M059J (cell line): ENCODE measurements at places on chromosomes 13 and 19. TPM values are rescaled to one million over a fixed set of nuclear protein-coding genes. Genes with fewer than 3 reads are reported as not detected.

FXYD1 gene
- total RNA-seq = not detected in 2 replicates

GRCh38 chr19:13764821-13765394, 586 bp downstream of the MRI1 start:
- peak; percentile 29 for DNase-seq

INSR gene
- total RNA-seq = 0.37 and 1.6 TPM in 2 replicates

- DNase-seq = no peak
Observed at GRCh38 chr19:58035863-58036262, 2.0 kb downstream of the ZSCAN1 start.

LYL1 gene
- not detected in 2 replicates for total RNA-seq

- peak; percentile 58 for DNase-seq
Observed at GRCh38 chr19:33785795-33786194, 10.9 kb upstream of the KCTD15 start.

GRCh38 chr19:30374865-30375552, 2.8 kb downstream of the ZNF536 start:
- no peak for DNase-seq

DNA sequence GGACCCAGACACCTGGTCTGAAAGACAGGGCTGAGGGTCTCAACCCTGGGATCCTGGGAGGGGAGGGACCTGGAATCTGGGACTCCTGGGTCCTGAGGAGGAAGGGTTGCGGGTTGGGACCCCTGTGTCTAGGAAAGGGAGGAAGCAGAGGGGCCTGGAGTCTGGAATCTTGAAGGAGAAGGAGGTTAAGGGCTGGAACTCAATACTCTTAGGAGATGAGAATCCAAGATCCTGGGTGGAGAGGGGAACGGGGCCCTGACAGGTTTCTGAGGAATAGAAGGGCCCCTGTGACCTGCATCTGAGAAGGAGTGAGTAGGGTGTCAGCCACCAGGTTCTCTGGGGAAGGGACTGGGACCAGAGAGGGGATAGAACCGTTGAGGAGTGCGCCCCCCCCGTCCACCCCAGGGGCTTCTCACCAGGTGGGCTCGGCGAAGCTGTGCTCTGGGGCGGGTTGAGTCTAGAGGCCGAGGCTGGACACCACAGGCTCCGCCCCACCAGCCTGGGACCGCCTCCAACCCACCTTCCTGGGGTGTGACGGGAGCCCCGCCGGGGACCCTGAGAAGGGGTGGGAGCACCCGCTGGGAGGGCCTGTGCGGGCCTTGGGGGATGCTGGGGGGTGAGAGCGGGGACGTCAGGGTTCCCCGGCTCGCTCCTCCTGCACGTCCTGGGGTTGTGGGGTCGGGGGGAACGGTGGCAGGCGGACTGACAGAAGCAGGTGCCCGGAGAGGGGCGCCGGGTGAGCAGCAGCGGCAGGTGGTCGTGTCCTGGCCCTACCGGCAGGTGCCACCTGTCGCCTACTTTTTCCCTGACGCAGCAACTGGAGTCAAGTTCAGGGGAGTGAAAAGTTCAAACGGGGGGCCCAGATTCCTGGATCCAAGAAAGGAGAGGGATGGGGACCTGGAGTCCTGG, at the start of gene MAMSTR:
Gene MAMSTR (minus strand): TSS at position 463 of the 909 bp plus-strand sequence. CDS start 694 bp downstream, outside the sequence.
- no peak for DNase-seq

DNA sequence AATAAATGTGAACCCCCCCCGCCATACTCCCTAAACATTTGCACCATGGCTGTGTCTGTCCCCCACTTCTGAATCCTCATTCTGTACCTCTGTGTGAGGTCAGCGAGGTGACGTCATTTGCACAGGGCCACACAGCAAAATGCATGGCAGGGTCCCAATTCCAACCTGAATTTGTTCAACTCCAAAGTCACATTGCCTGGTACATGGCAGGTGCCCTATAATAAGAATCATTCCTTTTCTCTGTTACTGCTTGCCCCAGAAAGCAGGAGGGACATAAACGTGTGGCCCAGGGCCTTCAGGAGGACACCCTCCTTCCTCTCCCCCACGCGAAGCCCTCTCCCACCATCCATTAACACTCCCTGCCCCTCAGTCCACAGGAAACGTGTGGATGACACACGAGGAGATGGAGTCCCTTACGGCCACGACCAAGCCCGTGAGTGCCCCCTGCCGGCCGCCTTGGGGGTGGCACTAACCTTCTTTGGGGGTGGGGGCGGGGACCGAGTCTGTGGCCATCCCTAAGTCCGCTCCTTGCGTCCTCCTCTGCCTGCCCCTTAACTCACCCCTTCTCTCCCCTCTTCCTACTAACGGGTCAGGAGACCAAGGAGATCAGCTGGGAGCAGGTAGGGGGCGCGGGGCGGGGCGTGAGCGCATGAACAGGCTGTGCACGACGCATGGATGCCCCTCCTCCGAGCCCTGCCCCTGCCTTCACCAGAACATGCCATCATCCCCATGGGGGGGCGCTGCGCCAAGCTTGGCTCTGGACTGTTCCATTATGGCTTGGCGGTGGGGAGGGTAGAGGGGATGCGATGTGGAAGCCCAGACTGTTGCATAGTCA, 9.4 kb downstream of the HRC start:
- peak; percentile 45 for DNase-seq

ZNF649 gene
- total RNA-seq = 5.0 and 5.2 TPM in 2 replicates

GRCh38 chr19:21460686-21461085, 44.7 kb upstream of the ZNF429 start:
- no peak for DNase-seq

CDC42EP5 gene
- 0.25 TPM in 1 of 2 replicates, not detected in the other for total RNA-seq

- DNase-seq = no peak
Observed at GRCh38 chr13:20666948-20667347, 36.6 kb upstream of the IL17D start.

SYCN gene
- total RNA-seq = not detected in 2 replicates

GRCh38 chr19:4425537-4425936, 23.1 kb downstream of the CHAF1A start:
- DNase-seq = no peak

SIGLEC8 gene
- total RNA-seq = not detected in 2 replicates

- no peak for DNase-seq
Observed at GRCh38 chr13:28268800-28269223, 130.5 kb downstream of the PAN3 start.

CD320 gene
- 207 and 214 TPM in 2 replicates for total RNA-seq

ZNF835 gene
- 0.49 and 0.71 TPM in 2 replicates for total RNA-seq

CASP14 gene
- not detected in 2 replicates for total RNA-seq

C19orf18 gene
- total RNA-seq = not detected in 2 replicates

PPP5C gene
- 33.6 and 58.5 TPM in 2 replicates for total RNA-seq

GRCh38 chr19:53892981-53893325, 11.0 kb downstream of the PRKCG start:
- peak; percentile 49 for DNase-seq

GRCh38 chr19:30679153-30679702, 307.0 kb downstream of the ZNF536 start:
- DNase-seq = no peak

DNA sequence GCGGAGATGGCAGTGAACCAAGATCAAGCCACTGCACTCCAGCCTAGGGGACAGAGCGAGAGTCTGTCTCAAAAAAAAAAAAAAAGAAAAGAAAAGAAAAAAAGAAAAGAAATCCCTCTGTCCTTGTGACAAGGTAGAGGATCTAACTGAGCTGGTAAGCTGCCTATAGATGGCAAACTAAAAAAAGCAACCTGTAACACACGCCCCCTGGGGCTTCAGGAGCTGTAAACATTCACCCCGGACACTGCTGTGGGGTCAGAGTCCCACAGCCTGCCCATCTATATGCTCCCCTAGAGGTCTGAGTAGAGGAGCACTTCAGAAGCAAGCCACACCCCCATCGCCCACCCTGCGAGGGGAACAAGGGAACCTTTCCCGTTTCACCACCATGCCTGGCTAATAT, 4.3 kb upstream of the PGPEP1 start:
- DNase-seq = no peak

DNA sequence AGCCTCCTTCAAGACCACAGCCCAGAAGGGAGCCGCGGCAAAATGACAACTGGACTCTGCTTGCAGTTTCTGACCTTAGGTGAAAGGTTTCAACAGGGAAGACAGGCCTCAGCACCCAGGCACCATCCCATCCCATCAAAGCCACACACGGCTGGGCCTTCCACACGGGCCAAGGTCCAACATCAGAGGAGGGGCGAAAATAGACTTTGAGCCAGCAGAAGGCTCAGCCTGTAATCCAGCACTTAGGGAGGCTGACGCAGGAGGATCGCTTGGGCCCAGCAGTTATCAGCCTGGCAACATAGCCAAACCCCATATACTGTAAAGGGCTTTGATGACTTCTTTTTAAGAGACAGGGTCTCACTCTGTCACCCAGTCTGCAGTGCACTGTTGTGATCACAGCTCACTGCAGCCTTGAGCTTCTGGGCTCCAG, 26.8 kb upstream of the TINCR start:
- DNase-seq = no peak

TDRD12 gene
- 0.05 and 0.12 TPM in 2 replicates for total RNA-seq

GRCh38 chr19:4360641-4361151, 17.3 kb downstream of the MPND start:
- no peak for DNase-seq

DNA sequence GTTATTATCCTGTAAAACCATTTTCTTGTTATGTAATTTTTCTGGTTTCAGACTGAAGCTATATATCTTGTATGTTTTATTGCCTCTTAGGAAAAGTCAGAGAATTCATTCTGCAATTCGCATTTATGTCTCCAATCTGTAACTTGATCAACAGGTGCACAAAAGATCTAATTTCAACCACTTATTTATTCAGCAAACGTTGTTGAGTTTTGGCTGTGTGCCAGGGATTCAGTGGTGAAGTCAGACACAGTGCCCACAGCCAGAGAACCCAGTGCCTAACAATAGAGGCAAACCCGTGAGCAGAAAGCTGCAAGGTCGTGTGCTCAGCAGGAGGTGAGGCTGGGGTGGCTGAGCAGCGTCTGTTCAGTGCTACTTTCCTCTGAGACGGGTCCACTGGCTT, 119.5 kb upstream of the MCF2L start:
- peak; percentile 6 for DNase-seq

DNA sequence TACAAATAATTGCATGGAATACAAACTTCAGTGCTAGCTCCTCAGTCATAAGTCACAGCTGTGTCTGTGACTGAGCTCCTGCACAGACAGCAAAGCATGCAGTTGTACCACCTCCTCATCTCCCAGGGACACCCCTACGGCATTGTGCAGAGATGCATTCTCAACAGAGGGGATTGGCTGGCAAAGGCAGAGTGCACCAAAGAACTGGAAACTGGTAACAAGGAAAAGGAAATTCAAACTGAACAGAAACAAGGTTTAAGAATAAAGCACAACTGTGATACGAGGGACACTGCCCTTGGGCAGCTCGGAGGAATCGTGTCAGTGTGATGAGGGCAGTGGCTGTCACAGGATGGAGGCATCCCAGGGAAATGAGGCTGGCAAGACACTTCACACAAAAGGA, 126.1 kb upstream of the SOX1 start:
- no peak for DNase-seq

DNA sequence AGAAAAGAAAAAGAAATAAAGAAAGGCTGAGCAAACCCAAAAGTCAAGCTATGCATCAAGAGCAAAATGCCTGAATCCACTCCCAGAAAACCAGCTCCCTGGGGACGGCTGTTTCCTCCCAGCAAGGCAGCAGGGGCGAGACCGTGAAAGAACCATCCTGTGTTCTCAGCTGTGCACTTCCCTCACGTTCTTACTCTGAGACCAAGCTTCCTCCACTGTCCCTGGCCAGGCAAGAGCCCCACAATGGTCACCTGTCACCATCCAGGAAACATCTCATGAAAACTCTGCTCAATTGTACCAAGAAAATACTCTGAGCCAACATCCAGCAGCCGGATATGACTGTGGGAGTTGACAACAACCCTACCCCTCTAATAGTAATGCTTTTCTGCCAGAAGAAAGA, 22.9 kb downstream of the RAB20 start:
- DNase-seq = no peak

- no peak for DNase-seq
Observed at GRCh38 chr13:22232186-22232585, 561.3 kb downstream of the FGF9 start.

GRCh38 chr19:38142176-38143035, 81.6 kb downstream of the DPF1 start:
- DNase-seq = peak; percentile 47

ZNF430 gene
- 15.3 and 21.6 TPM in 2 replicates for total RNA-seq

DNA sequence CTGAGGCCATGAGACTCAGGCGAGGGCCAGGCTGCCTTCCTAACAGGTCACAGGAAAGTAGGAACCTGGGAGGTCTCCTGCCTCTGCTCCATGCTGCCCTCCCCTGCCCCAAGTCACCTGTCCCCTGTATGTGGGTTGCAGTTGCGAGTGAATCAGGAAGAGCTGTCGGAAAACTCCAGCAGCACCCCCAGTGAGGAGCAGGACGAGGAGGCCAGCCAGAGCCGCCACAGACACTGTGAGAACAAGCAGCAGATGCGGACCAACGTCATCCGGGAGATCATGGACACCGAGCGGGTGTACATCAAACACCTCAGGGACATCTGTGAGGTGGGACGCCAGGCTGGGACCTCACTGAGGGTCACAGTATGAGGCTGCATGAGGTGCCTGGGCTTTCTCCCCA, 22.8 kb upstream of the C1QTNF9 start:
- DNase-seq = no peak

DNA sequence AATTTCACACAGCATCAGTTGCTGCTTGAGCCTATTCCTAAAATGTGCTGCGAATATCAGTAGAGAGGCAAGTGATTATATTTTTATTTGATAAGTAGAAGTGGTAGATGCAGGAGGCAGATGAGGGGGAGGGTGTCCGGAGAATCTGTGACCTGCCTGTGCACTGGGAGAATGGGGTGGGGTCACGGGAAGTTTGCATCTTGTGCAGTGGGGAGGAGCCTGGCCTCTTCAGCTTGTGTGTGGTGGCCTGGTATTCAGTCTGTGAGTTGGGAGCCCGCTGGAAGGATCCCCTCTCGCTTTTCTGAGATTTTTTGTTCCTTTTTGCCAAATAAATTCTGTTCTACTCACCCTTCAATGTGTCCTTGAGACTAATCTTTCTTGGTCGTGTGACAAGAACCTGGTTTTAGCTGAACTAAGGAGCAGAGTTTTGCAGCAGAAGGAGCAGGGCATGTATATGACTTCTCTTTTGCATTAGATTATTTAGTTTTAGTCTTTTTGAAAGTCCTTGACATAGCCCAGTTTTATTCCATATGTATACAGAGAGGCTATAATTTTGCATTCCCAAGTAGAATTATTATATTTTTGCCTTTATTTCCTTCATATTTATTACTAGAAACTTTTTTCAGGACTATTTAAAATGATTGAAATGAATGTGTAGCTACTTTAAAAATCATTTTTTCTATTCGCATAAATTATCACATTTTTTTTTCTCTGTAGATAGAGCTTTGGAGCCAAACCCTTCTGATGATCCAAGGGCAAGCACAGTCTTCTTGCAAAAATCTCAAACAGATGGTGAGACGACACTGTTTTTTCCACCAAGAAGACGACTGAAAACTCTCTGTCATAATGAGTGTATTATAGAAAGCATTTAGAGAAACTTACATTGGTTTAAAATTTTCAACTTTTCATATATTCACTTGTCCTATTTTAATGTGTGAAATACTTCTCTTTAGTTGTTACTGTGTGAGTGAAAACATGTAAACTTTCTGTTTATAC, 1257.2 kb downstream of the UQCRFS1 start:
- no peak for DNase-seq
